ENCODE measurements at places on chromosomes 16 and 17.
A peak's percentile ranks its signal among the peaks of the same experiment; 100 is the strongest.

- no peak for DNase-seq
Observed at GRCh38 chr16:55697867-55698266, 42.1 kb downstream of the SLC6A2 start.

DNA sequence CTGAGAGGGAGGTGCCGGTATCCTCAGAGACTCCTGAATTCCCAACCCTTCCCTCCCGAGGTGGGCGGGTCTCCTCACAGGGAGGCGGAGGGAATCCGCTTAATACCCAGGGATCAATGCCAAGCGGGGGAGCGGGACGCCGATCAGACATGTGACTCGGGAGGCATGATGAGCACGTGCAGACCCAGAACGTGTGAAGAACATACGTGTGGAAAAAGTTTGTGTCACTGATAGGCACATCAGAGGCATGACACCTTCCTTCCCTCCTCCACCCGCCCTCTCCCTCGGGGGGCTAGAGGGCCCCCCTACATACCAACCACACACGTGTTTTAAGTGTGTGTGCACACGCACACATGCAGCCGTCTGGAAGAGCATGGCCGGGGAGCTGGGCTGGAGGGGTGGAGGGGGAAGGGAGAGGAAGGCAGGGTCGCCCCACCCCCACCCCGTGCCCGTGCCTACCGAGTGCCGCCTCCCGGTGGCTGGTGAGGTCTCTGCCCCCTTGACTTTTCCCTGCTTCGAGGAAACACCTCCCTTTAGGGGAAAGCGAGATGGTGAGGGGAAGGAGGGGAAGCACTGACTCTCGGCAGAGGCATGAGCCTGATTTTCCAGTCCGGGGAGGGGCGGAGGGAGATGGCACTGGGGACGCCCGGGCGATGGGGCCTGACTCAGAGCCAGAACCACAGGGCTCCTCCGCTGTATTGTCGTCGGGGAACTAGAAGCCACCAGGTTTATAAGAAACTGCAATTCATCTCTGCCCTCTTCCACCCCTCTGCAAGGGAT is 12.1 kb upstream of the TBX21 start:
- no peak for DNase-seq

DNA sequence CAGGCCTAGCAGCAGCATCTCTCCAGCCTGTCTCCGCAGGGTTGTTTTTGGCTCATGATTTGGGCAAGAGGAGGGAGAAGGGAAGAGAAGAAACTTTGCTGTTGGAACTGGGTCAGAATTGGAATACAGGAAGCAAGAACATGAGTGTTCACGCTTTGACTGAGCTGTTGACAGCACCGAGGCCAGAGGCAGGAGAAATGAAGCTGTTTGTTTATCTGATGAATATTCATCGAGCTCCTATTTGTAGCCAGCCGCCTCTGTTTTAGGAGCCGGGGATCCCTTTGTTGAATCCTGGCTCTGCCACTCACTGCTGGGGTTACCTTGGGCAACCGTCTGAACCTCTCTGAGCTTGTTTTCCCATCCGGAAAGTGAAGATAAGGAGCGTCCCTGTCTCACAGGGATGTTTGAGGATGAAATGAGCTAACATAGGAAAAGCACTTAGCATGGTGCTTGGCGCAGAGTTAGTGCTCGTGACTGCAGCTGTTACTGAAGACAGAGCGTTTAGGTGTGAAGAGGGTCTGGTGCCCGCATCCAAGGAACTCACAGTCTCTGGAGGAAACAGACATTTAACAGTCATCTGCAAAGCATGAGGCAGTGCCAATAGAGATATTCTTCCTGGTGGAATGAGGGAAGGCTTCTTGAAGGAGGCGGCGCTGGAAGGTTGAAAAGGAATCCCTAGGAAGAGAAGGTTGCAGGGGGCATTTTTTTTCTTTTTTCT is 29.2 kb downstream of the RAP1GAP2 start:
- DNase-seq: no peak

DNA sequence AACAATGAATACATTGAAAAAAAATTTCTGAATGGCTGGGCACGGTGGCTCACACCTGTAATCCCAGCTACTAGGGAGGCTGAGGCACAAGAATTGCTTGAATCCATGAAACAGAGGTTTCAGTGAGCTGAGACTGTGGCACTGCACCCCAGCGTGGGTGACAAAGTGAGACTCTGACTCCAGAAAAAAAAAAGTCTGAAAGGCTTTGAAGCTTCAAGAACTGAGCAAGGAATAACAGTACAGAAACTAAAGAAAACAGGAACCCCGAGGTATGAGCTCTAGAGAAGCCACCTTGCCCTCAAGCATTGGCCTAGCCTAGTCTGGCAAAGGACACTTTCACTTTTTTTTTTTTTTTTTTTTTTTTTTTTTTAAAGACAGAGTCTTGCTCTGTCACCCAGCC is 45.0 kb downstream of the TEX2 start:
- DNase-seq: no peak

GRCh38 chr17:80855948-80856862 is 135.4 kb upstream of the CHMP6 start:
- peak; percentile 95 for DNase-seq

DNA sequence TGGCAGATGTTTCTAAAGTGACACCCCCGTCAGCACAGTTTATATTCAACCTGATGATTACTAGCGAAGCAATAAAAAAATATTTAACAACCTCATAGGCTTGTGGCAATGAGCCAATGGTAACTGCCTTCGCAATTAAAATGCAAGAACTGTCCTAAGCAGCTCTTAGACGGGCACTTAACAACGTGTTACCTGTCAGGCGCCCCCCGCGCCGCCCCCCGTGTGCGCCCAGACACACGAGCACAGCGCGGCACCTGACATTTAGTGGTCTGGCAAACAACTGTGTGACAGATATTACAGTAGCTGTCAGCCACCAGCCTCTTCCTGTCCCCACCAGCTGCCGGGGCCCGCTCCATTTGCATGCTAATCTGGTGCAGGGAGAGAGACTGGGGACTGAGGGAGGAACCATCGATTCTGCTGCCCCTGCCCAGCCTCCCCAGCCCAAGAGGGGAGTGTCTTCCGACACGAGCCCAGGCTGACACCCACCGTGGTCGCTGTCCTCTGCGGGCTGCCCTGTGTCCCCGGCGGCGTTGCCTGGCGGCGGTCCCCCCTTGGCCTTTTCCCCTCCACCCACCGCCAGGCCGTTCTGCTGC is 12.7 kb downstream of the NDUFAF8 start:
- DNase-seq: no peak

DNA sequence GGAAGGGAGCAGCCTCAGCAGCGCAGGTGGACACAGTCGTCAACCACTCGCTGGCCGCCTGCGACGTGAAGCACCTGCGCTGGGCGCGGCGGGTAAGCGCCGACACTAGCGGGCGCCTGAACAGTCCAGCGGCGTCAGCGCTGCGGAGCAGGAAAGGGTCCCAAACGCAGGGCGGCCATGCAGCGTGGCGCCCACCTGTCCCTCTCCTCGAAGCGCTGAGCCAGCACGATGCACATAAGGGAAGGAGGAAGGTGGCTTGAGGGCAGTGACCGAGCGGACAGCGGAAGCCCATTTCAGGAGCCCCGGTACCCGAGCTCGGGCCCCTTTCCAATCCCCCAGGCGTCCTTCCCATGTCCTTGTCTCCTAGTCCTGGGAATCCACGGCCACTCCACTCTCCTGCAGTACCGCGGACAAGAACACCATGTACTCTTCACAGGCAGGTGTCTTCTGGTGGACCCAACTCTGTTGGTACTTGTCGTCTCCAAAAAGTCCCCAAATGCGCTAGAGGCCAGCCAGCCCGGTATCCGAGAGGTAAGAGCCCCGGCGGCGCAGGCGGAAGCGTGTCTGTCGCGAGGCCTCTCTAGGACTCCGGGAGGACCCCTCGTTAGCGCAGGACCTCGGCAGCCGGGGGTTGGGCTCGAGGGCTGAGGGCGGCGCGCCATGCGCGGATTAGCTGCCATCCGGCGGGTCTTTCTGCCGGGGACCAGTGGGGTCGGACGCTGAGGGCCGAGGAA is 14.4 kb downstream of the ZNF232 start:
- DNase-seq: no peak

- no peak for DNase-seq
Observed at GRCh38 chr16:14186007-14186794, 115.1 kb downstream of the MRTFB start.
